ENCODE measurements at places on chromosomes 2 and 18.
A peak's percentile ranks its signal among the peaks of the same experiment; 100 is the strongest.

DNA sequence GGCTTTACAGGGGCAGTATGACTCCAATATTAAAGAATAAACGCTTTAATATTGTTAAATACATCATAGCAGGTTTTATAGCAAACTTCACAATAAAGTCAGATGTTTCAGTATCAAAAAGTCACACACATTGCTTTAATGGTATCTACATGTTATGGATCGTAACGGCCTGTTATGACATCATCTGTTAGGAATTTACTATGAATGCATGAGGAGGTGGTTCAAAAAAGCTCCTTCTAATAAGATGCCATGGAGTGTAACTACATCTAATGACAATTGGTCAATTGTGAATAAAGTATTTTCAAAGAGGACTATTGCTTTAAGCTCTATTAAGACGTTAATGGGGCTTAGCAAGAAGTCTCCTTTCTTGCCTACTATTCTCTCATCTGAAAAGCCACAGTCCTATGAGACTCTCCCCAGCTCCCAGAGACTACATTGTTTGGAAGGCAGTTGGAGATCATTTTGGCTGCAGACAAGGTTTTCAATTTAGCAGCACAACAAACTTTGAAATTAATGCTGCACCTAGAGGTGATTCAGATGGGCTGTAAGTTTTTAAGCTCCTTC, 300.7 kb upstream of the MEIS1 start:
- no peaks in the 10 kb centered on the region for H3K27me3 ChIP-seq
- no peaks in the 10 kb centered on the region for H3K36me3 ChIP-seq
- H3K27ac ChIP-seq = no peak overlapping the region
- no peaks in the 10 kb centered on the region for H3K4me1 ChIP-seq

- H3K4me1 ChIP-seq = no peaks in the 10 kb centered on the region
- H3K36me3 ChIP-seq = no peaks in the 10 kb centered on the region
- no peaks in the 10 kb centered on the region for H3K27me3 ChIP-seq
- DNase-seq = no peak
- H3K27ac ChIP-seq = no peak overlapping the region
These were observed 31.9 kb downstream of the TWIST2 start for GRCh38 chr2:238879621-238880377.

- no peaks in the 10 kb centered on the region for H3K4me1 ChIP-seq
- peaks cover 18% of the 10 kb centered on the region for H3K27me3 ChIP-seq
- no peak overlapping the region for H3K4me3 ChIP-seq
- H3K36me3 ChIP-seq = no peaks in the 10 kb centered on the region
- no peak for DNase-seq
- no peak overlapping the region for H3K27ac ChIP-seq
These were observed 41.1 kb downstream of the ACOXL start for GRCh38 chr2:110773401-110773921.

DNA sequence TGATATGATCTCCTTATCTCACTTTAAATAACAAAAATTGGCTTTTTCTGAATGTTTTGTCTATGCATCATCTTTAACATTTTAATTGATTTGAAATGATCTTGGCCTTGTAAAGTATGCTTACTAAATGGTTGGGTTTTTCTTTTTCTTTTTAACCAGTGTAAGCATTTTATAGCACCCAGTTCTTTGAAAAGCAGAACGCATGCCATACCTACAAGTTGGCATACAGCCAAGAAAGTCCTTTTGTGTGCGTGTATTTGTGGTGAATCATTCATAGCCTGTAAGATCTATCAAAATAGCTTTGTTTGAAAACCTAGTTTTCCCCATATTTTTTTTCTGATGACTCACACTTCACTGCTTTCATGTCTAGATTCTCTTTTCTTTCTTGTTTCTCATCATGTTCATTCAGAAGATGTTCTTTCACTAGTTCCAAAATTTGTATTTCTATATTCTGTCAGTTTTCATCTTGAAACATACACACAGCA, 4.1 kb upstream of the VRK2 start:
- no peak overlapping the region for H3K27ac ChIP-seq
- peaks cover 15% of the 10 kb centered on the region for H3K36me3 ChIP-seq
- no peak overlapping the region for H3K4me3 ChIP-seq
- no peaks in the 10 kb centered on the region for H3K27me3 ChIP-seq
- DNase-seq = no peak
- peaks cover 23% of the 10 kb centered on the region for H3K4me1 ChIP-seq

- H3K4me1 ChIP-seq = peaks cover 53% of the 10 kb centered on the region
- peak overlapping the region; percentile 71 for H3K27ac ChIP-seq
- DNase-seq = no peak
- peak overlapping the region; percentile 53 for H3K4me3 ChIP-seq
- no peaks in the 10 kb centered on the region for H3K27me3 ChIP-seq
These were observed 94.5 kb downstream of the DPP4 start for GRCh38 chr2:161979490-161979889.

DNA sequence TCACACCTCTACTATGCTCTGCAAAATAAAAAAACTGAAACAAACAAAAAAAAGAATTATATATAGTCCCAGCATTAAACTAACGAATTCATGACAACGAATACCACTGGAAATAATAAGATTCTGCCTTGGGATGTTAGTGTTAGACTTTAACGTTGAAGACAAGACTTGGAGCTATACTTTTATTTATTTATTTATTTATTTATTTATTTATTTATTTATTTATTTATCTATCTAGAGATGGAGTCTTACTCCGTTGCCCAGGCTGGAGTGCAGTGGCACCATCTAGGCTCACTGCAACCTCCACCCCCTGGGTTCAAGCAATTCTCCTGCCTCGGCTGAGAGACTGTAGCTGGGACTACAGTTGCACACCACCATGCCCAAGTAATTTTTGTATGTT, 27.2 kb upstream of the PAPOLG start:
- no peak overlapping the region for H3K4me3 ChIP-seq
- no peaks in the 10 kb centered on the region for H3K4me1 ChIP-seq
- no peak overlapping the region for H3K27ac ChIP-seq
- no peak for DNase-seq
- H3K36me3 ChIP-seq = no peaks in the 10 kb centered on the region

GRCh38 chr18:32378705-32379104, 92.0 kb downstream of the GAREM1 start:
- H3K4me3 ChIP-seq = no peak overlapping the region
- peaks cover 8% of the 10 kb centered on the region for H3K27me3 ChIP-seq
- no peak for DNase-seq
- no peak overlapping the region for H3K27ac ChIP-seq
- H3K4me1 ChIP-seq = no peaks in the 10 kb centered on the region
- no peaks in the 10 kb centered on the region for H3K36me3 ChIP-seq

DNA sequence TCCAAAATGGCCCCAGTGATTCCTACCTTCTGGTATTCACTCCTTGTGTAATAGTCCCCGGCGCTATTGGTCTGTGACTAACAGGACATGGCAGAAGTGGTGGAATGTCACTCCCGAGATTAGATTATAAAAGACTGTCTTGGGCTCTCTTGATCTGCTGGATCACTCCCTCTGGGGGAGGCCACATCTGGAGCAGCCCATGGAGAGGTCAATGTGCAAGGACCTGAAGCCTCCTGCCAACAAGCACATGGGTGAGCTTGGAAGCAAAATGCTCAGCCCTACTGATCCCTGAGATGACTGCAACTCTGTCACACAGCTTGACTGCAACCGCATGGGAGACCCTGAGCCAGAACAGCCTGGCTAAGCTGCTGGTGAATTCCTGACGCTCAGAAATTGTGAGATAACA, 94.3 kb upstream of the GLI2 start:
- DNase-seq = no peak
- H3K27me3 ChIP-seq = peaks cover 7% of the 10 kb centered on the region
- H3K4me1 ChIP-seq = no peaks in the 10 kb centered on the region
- no peak overlapping the region for H3K27ac ChIP-seq
- no peaks in the 10 kb centered on the region for H3K36me3 ChIP-seq
